ENCODE measurements at places on chromosomes 13 and 19. TPM values are rescaled to one million over a fixed set of nuclear protein-coding genes. Genes with fewer than 3 reads are reported as not detected.

Gene ZNF541
- under 0.01 TPM for total RNA-seq

Gene HRC
- not detected for total RNA-seq

Gene JSRP1
- not detected for total RNA-seq

Gene TJP3
- total RNA-seq = 1.0 TPM

Gene ELAVL3
- total RNA-seq = not detected

Gene S1PR2
- total RNA-seq = 3.7 TPM

Gene KIR3DL2
- not detected for total RNA-seq

Gene KCNRG
- 2.4 TPM for total RNA-seq

Gene KANK3
- total RNA-seq = 1.7 TPM

Data from nasal cavity respiratory epithelium epithelial cell of viscerocranial mucosa (primary cell).